Activated naive CD4-positive, alpha-beta T cell treated with anti-CD3 and anti-CD28 coated beads, Interleukin-2, amount 10 ng/mL, durations not matched to agents 7 days and 5 days (primary cell): ENCODE measurements at places on chromosomes 11 and 22.

DNA sequence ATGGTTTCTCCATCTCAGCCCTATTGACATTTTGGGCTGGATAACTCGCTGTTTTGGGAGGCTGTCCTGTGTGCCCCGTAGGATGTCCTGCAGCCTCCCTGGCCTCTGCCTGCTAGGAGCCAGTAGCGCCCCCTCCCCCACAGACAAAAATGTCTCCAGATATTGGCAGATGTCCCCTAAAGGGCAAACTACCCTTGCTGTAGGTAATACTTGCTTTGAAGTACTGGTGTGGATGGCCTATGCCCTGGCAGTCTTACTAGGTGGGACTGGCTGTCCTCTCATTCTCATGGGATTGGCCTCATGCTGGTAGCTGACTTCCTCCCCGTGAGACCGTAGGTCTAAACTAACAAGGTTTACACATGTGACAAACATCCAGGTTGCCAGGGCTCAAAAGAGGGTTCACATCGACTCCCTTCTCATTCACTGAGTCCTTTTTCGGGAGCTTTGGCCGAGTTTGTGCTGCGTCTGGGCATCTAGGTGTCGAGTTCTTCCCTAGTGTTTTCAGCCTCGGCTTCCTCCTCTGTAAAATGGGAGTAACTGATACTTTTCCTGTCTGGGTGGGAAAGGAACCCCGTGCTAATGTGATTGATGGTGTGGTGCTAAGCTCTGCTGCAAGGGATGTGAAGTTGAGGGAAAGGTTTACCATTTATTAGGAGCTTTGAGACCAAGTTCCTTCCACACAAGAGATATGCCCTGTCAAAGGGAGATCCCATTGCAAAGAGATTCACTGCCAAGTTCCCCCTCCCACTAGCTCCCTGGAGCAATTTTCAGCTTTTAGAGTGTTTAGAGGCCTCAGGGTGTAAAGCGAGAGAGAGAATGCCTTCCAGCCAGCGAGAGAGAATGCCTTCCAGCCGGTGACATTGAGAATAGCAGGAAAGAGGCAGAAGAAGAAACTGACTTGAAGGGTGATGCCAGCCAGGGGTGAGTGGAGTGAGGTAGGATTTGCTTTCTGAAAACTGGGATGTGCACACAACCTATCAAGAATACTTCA, 17.0 kb downstream of the PTPRJ start:
- no peak overlapping the region for H3K4me3 ChIP-seq
- H3K27ac ChIP-seq, result peak overlapping the region; percentile 75
- peaks cover 46% of the 10 kb centered on the region for H3K36me3 ChIP-seq
- peaks cover 77% of the 10 kb centered on the region for H3K4me1 ChIP-seq
- no peaks in the 10 kb centered on the region for H3K27me3 ChIP-seq

DNA sequence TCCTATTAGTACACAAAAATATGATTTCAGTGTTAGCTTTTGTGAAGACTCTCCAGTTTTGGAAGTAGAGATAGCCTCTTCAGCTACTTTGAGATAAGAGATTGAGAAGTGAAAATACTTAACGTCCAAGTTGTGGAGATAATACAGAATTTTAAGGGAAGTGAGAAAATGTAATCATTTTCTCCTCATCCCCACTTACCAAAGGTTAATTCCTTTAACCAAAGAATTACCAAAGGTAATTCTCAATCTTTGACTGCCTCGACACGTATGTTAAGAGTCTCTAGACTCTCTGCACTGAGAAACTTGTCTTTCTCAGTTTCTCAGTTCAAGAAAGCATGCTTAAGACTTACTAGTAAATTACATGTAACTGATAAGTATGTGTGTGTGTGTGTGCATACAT, 15.3 kb downstream of the C11orf54 start:
- no peaks in the 10 kb centered on the region for H3K4me1 ChIP-seq
- H3K36me3 ChIP-seq, result peaks cover 38% of the 10 kb centered on the region
- no peak overlapping the region for H3K27ac ChIP-seq
- no peak overlapping the region for H3K4me3 ChIP-seq
- no peak for DNase-seq
- no peaks in the 10 kb centered on the region for H3K27me3 ChIP-seq

- peak overlapping the region; percentile 85 for H3K27ac ChIP-seq
- peak; percentile 67 for DNase-seq
- peaks cover 62% of the 10 kb centered on the region for H3K4me1 ChIP-seq
- H3K27me3 ChIP-seq, result peaks cover 5% of the 10 kb centered on the region
Measured at GRCh38 chr11:119108146-119108856, 1.2 kb downstream of the C2CD2L start.

DNA sequence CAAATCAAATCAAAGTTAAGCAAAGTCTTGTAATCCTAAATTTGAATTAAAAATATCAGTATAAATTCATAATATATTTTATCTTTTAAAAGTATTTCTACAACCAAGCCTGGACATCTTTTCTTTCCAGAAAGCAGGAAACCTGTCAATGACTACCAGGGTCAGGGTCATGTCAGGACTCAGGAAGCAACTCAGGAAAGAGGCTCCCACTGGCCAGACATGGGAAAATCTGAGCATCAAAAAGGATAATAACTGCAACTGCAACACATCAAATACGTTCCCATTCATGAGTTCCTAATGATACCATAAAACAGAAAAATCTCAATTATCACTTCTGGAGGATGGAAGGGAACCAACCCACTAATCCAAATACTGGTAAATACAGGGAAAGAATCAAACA, 76.0 kb upstream of the GALNT18 start:
- no peak overlapping the region for H3K4me3 ChIP-seq
- no peak overlapping the region for H3K27ac ChIP-seq
- no peaks in the 10 kb centered on the region for H3K36me3 ChIP-seq
- H3K27me3 ChIP-seq, result peaks cover 4% of the 10 kb centered on the region

DNA sequence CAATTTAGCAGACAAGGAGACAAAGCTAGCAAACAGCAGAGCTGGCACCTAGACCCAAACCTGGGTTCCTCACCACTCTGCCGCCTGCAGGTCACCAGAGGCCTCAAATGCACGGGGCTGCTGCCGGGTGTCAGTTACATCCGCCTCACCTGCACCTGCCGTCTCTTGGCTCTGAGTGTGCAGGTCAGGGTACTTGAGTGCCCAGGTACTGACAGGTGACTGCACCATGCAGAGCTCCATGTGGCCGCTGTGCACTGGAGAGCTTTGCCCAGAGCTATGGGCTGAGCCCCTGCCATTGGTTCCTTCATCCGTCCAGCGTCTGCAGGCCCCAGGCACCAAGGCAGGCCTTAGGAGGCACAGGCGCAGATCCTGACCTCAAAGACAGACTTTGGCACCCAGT, 35.0 kb downstream of the PDGFB start:
- no peak overlapping the region for H3K4me3 ChIP-seq
- H3K4me1 ChIP-seq, result peaks cover 28% of the 10 kb centered on the region
- no peak overlapping the region for H3K27ac ChIP-seq
- peak; percentile 16 for DNase-seq
- H3K27me3 ChIP-seq, result peaks cover 52% of the 10 kb centered on the region
- no peaks in the 10 kb centered on the region for H3K36me3 ChIP-seq

DNA sequence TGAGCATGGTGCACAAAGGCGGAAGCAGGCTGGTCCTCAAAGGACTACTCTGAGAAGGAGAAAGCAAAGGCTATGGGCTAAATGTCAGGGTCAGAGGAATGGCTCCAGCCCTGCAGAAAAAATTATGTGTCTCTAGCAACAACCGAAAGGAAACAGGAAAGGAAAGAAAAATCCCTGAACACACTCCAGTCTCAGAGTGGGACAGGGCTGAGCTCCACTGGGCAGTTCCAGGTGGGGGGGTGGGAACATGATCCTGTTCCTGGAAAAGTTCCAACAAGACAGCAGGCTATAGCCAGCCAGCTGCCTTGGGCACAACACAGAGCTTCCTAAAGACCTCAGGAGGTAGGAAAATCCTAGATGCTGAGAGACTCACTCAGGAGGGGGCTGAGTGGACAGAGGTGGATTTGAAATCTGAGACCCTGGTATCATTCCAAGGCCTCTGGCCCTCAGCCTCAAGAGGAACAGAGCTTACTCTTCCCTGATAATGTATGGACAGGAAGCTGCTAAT, 1088.2 kb downstream of the TBC1D22A start:
- no peaks in the 10 kb centered on the region for H3K36me3 ChIP-seq
- no peaks in the 10 kb centered on the region for H3K4me1 ChIP-seq
- H3K27me3 ChIP-seq, result peaks cover 8% of the 10 kb centered on the region
- no peak overlapping the region for H3K4me3 ChIP-seq

GRCh38 chr11:121198491-121198890, 94.1 kb upstream of the SC5D start:
- DNase-seq, result no peak
- no peak overlapping the region for H3K4me3 ChIP-seq
- peaks cover 6% of the 10 kb centered on the region for H3K4me1 ChIP-seq
- peaks cover 20% of the 10 kb centered on the region for H3K27me3 ChIP-seq
- no peak overlapping the region for H3K27ac ChIP-seq

DNA sequence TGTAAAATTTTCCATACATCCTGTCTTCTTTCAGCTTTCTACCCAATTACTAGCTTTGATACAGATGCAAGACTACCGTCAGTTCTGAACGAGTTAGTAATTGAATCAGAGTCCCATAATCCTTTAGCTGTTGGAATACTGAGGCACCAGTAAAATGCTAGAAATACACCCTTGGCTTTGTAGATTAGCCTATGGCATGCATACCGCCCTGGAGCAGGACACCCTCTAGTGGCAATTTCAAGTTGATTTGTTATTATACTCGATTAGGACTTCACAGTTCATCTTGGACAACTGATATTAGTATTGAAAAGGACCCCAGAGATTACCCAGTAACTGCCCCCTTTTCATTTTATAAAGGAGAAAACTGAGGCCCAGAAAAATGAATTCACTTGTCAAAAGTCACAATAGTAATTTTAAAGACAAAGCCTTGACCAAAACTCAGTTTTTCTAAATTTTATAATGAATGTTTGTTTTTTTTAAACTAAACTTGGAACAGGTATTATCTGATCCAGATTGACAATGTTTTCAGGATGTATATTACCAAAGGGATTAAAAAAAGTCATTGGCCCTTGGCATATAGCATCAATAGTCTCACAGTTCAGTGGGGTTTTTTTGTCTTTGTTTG, 72.6 kb downstream of the HIPK3 start:
- no peak overlapping the region for H3K4me3 ChIP-seq
- H3K27me3 ChIP-seq, result no peaks in the 10 kb centered on the region
- H3K27ac ChIP-seq, result no peak overlapping the region
- peak; percentile 59 for DNase-seq
- no peaks in the 10 kb centered on the region for H3K4me1 ChIP-seq

- no peaks in the 10 kb centered on the region for H3K36me3 ChIP-seq
- peaks cover 4% of the 10 kb centered on the region for H3K27me3 ChIP-seq
- DNase-seq, result no peak
- H3K27ac ChIP-seq, result no peak overlapping the region
- no peak overlapping the region for H3K4me3 ChIP-seq
Measured at GRCh38 chr11:120030411-120030810, 107.5 kb downstream of the TRIM29 start.

- no peak overlapping the region for H3K27ac ChIP-seq
- no peaks in the 10 kb centered on the region for H3K36me3 ChIP-seq
- H3K4me3 ChIP-seq, result no peak overlapping the region
- no peak for DNase-seq
Measured at GRCh38 chr22:17247832-17248231, 28.6 kb upstream of the ADA2 start.

DNA sequence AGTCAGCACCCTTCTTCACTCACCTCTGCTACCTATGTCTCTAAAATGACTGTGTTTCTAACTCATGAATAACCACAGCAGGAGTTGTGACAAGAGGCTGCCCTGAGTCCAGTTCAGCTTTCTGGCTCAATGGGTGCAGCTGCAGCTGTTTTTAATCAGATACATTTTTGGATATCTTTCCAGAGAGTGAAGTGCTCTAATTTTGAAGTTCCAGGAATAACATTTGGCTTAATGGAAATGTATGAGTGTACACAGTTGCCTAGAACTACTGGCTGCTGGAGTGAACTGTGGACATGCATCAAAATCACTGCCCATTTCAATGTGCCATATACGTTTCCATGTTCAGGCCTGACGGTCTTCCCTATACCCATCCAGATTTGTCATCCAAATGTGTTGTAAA, 769.5 kb upstream of the ANO3 start:
- no peaks in the 10 kb centered on the region for H3K36me3 ChIP-seq
- no peaks in the 10 kb centered on the region for H3K4me1 ChIP-seq

DNA sequence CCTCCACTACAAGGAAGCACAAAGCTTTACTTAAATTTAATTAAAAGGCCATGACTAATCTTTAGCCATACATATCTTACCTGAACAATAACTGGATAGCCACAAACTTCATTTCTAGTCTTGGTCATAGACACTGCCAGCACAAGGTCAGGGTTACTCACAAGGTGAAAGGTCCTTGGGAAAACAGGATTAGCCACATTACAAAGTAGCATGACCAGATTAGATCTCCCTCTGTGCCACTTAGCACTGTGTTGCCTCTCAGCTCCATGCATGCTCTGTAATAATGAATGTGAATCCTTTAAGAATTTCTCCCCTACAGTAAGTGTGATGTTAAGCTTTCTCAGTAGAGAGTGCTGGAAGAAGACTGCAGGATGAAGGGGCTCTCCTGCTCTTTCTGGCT, 325.1 kb upstream of the MPPED2 start:
- H3K4me1 ChIP-seq, result no peaks in the 10 kb centered on the region
- no peak for DNase-seq
- H3K27me3 ChIP-seq, result peaks cover 3% of the 10 kb centered on the region
- H3K36me3 ChIP-seq, result no peaks in the 10 kb centered on the region
- H3K4me3 ChIP-seq, result no peak overlapping the region
- H3K27ac ChIP-seq, result no peak overlapping the region

- peaks cover 33% of the 10 kb centered on the region for H3K27me3 ChIP-seq
- no peak for DNase-seq
- H3K27ac ChIP-seq, result no peak overlapping the region
- H3K4me1 ChIP-seq, result no peaks in the 10 kb centered on the region
Measured at GRCh38 chr11:61542024-61542461, 33.5 kb downstream of the LRRC10B start.

DNA sequence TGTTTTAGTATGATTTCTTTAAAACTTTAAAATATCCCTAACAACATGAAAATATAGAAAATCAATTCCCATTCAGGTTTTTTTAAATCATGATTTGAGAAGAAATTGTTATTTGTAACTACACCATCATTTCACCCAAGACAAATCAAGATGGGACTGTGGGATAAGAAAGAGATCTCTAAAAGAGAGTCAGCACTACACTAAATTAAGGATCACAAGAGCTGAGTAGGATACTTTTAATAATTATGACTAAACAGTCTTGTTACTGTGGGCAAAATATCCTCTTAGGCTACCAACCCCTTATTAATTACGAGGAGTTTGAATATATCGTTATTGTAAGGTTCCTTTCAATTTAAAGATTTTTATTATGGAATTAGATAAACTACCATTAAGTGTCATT, 3.0 kb downstream of the GAS2 start:
- H3K4me3 ChIP-seq, result no peak overlapping the region
- H3K4me1 ChIP-seq, result peaks cover 18% of the 10 kb centered on the region
- DNase-seq, result no peak
- H3K27me3 ChIP-seq, result peaks cover 41% of the 10 kb centered on the region
- no peaks in the 10 kb centered on the region for H3K36me3 ChIP-seq

GRCh38 chr22:31983911-31984656, 39.7 kb downstream of the YWHAH start:
- DNase-seq, result no peak
- no peaks in the 10 kb centered on the region for H3K4me1 ChIP-seq
- H3K27ac ChIP-seq, result no peak overlapping the region
- no peak overlapping the region for H3K4me3 ChIP-seq
- H3K36me3 ChIP-seq, result no peaks in the 10 kb centered on the region

DNA sequence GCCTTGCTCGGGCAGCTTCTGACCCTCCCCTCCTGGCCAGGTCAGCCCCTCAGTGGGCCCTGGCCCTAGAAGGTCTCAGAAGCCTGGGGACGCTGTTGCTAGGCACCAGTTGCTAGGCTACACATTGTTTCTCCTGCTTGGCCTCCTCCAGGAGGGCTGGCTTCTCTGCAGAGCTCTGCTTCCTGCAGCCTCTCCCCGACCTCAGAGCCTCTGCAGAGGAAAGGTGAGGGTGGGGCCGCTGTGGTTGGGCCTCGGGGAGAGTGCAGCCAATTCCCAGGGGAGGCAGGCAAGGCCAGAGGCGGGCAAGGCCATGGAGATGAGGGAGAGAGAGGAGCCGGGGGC, 27.6 kb upstream of the LRRC10B start:
- peaks cover 3% of the 10 kb centered on the region for H3K27me3 ChIP-seq
- peak; percentile 31 for DNase-seq
- no peaks in the 10 kb centered on the region for H3K36me3 ChIP-seq
- no peak overlapping the region for H3K27ac ChIP-seq
